ENCODE measurements at places on chromosomes 4 and X.

DNA sequence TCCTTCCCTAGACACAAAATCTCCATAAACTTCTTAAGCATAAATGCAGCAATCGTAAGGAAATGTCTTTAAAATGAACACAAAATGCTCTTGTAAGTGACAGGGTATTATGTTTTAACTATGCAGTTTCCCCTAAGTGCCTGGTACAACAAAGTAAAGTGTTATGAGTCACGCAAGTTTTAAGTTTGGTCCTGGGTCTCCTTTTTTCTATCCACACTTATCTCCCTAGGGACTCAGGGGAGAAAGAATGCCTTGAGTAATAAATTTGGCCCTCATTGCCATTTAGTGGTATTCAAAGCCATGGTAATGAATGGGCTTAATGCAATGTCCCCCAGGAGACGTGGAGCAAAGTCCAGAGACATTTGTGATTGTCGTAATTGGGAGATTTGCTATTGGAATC, 149.1 kb downstream of the MAGEB17 start:
- DNase-seq, result no peak

DNA sequence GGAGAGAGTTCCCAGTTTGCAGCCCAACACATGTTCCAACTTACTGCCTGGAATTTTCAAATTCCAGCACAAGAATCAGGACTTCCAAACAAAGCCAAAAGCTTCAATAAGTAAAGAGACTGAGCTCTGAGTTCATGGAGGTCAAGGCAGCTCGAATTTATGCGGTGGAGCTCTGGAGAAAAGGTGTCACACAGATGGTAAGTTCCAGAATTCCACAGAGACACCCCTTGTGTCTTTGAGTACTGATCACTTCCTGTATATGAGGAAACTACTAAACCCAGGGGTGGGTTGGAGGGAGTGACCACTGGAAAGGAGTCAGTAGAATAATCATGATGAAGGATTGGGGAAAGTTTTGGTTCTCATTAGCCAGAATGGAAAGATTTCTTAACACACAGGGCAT, 118.5 kb upstream of the GUCY1A1 start:
- DNase-seq, result no peak

DNA sequence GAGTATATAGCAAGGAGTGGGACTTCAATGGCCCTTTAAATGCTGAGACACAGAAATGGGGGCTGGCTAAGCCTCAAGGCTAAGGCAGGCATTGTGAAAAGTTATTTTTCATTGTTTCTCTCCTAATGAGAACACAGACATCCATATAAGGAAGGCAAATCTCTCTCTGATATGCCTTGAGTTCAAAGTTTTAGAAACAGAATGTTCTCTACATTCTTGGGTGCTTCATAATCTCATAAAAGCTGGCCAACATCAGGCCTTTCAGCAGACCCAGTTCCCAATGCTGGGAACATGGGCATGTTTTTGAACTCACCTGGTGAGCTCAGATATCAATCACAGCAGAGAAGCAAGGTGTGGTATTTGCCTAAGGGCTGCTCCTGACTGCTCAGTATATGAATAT, 19.4 kb upstream of the RAB40A start:
- DNase-seq, result no peak

GRCh38 chr4:33711826-33712225, 2532.5 kb downstream of the ARAP2 start:
- no peak for DNase-seq

DNA sequence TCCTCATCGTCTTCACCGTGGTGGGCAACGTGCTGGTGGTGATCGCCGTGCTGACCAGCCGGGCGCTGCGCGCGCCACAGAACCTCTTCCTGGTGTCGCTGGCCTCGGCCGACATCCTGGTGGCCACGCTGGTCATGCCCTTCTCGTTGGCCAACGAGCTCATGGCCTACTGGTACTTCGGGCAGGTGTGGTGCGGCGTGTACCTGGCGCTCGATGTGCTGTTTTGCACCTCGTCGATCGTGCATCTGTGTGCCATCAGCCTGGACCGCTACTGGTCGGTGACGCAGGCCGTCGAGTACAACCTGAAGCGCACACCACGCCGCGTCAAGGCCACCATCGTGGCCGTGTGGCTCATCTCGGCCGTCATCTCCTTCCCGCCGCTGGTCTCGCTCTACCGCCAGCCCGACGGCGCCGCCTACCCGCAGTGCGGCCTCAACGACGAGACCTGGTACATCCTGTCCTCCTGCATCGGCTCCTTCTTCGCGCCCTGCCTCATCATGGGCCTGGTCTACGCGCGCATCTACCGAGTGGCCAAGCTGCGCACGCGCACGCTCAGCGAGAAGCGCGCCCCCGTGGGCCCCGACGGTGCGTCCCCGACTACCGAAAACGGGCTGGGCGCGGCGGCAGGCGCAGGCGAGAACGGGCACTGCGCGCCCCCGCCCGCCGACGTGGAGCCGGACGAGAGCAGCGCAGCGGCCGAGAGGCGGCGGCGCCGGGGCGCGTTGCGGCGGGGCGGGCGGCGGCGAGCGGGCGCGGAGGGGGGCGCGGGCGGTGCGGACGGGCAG, 792 bp downstream of the ADRA2C start:
- no peak for DNase-seq

- DNase-seq, result no peak
These were observed 119.2 kb upstream of the GRID2 start for GRCh38 chr4:92184566-92184965.

DNA sequence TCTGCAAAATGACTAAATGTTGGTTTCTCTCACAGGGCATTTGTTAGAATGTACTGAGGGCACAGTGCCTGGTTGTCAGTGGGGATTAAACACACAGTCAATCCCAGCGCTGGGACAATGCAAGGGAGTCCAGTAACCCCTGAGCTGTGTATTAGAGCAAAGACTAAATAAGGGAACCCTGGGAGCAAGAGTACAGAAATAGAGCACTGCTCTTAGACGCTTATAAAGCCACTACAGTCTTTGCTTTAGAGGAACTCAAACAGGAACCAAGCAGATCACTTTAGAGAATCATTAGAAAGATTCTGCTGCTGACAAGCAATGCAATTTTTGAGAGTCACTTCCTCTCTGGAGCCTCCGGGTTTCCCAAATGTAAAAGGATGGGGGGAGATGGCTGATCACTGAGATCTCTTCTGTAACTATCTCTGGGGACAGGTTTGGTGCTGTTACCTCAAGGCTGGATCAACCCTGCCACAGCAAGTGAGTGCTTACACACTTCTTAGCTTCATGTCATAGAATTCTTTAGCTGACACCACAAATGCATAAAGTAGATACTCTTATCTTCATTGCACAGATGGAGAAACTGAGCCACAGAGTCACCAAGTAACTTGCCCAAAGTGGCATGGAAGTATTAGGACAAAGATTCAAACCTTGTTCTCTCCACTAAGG, 137.8 kb upstream of the CPEB2 start:
- DNase-seq, result no peak

DNA sequence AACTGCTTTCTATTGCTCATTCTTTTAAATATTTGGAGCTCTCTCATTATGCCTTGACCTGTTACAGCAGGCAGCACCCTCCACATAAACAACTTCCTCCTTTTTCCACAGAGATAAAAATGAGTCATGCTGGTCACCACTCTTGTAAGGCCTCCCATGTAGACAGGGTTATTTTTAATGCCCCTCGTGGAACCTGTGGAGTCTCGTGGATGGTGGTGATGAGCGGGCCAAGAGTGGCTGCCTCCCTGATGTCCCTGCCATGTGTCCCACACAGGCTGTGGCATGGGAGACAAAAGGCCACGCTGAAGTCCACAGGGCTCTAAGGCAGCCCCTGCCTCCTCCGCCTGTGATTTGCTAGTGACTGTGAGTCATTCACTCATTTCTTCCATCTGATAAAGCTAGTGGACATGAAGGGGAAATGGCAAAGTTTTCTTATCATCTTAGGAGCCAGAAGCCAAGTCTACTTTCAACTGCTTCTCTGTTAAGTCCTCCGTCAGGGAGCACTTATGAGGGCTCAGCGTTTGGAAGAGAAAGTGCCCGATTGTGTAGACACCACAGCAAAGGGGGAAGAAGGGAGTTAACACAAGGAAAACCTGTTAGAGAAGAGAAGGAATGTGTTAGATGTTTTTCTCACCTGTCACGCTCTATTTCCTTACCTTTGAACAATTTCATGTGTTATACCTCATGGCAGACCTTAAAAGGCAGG, 121.6 kb upstream of the FAT1 start:
- DNase-seq, result no peak

- DNase-seq, result no peak
These were observed 6.7 kb upstream of the ZCCHC18 start for GRCh38 chrX:104105330-104106262.

DNA sequence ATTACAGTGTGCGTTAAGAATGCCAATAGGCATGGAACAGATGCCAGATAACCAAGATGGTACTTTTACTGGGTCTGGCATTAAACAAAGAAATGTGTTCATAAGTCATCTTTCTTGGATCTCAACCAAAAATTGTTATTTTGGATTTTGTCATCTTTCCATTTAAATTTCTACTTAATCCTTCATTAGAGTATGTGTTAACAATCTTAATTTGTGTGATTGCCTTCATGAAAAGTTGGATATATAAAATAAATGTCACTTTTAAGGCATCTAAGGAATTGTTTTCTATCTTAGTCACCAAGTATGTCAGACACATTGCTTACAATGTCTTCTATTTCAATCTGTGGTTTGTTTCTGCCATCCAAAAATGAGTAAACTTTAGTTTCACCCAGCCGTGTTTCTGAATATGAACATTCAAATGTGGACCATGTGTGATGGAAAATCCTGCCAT, 87.5 kb downstream of the PALLD start:
- no peak for DNase-seq

- DNase-seq, result peak; percentile 39
These were observed 41.8 kb downstream of the INTS12 start for GRCh38 chr4:105666693-105667092.

GRCh38 chrX:13780868-13781427, 35.9 kb downstream of the GPM6B start:
- no peak for DNase-seq

DNA sequence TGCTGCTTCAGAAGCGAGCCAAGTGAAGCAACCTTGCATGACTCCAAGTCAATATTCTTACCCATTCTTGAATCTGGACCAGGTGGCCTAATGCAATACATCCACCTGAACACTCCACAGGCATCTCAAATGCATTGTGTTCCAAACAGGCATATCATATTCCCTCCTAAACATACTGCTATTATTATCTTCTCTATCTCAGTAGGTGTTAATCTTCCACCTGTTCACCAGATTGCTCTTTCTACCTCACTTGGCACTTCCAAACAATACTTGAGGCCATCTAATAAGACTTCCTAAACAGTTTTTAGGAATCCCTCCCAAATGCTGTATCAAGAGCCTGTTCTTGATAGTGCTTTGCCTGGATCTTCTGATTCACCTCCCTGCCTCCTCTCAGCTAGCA, 90.7 kb downstream of the GPRIN3 start:
- DNase-seq, result no peak

GRCh38 chr4:8238515-8239053, 31.0 kb upstream of the HTRA3 start:
- DNase-seq, result peak; percentile 51

GRCh38 chr4:13523105-13523477, 21.2 kb downstream of the NKX3-2 start:
- no peak for DNase-seq

GRCh38 chrX:64206556-64207162, 1.2 kb upstream of the AMER1 start:
- DNase-seq, result no peak

DNA sequence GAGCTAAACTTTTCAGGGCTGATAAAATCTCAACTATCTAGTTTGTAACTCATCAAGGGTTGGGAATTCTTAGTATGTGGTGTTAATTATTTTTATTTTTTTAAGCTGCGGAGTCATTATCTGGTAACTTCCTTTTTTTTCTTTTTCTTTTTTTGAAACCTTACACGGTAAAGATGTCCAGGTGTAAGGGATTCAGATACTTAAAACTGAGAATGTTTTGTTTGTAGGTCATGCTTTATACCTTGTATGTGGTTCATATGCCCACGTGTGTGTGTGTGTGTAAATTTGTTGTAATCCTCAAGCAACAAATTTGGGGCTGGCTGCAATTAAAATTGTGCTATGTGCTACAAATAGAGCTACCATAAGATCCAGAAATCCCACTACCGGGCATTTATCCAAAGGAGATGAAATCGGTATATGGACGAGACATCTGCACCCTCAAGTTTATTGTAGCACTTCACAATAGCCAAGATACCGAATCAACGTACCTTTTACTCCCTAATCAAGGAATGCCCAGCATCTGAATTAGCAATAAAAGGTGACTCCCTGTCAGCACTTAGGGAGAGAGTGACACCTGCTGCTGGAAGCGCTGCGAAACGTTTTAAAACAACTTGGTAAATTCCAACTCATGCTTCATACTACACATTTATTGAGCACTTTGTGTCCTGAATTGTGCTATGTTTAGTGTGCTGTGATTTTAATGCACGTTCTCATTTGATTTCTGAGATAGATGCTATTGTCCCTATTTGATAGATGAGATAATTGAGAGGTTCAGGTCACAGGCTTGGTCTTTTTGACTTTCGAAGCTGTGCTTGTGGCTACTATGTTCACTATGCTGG, 16.1 kb downstream of the MSMO1 start:
- DNase-seq, result peak; percentile 29

- DNase-seq, result no peak
These were observed 522.3 kb downstream of the TRIML1 start for GRCh38 chr4:188661502-188661901.

- DNase-seq, result peak; percentile 26
These were observed 46.2 kb downstream of the SLC9A7 start for GRCh38 chrX:46712764-46713163.

DNA sequence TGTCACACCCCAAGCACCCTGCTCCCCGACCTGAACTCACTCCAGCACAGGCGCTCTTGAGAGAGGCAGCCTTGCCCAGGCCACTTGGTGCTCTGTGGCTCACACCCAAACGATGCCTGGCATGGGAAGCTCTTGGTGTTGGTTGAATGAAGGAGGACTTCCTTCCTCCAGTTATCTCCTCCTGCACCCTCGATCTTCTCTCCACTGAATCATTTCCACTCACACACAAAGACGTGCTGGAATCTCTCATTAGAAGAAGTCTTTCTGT, 90.5 kb upstream of the TRIM2 start:
- no peak for DNase-seq

DNA sequence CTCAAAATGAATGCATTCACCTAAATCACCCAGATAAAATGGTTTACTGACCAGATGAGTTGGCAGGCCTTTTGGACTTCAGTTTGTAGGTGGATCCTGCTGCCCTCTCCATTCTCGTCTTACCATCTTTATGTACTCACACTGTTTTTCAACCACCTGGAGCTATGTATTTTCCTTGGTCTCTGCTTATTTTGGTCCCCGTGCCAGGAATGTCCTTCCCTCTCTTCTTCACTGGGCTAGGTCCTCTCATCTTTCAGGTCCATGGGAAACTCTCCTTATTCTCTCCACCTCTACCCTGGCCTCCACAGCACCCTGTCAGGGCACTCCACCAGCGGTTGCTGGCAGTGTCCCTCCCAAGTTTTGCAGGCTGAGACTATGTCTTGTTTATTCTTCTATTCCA, 2.6 kb downstream of the GPRIN3 start:
- DNase-seq, result no peak
